Activated CD4-positive, CD25-positive, alpha-beta regulatory T cell (primary cell): ENCODE measurements at places on chromosomes 2 and 18.

GRCh38 chr2:241489733-241490680 lies 18.4 kb downstream of the STK25 start:
- no peak for DNase-seq

GRCh38 chr2:38933653-38934052 lies 44.0 kb downstream of the ARHGEF33 start:
- DNase-seq: no peak

- no peak for DNase-seq
Measured at GRCh38 chr2:214549946-214550345, 139.1 kb downstream of the VWC2L start.

- no peak for DNase-seq
Measured at GRCh38 chr2:58604096-58604495, 363.0 kb upstream of the FANCL start.

DNA sequence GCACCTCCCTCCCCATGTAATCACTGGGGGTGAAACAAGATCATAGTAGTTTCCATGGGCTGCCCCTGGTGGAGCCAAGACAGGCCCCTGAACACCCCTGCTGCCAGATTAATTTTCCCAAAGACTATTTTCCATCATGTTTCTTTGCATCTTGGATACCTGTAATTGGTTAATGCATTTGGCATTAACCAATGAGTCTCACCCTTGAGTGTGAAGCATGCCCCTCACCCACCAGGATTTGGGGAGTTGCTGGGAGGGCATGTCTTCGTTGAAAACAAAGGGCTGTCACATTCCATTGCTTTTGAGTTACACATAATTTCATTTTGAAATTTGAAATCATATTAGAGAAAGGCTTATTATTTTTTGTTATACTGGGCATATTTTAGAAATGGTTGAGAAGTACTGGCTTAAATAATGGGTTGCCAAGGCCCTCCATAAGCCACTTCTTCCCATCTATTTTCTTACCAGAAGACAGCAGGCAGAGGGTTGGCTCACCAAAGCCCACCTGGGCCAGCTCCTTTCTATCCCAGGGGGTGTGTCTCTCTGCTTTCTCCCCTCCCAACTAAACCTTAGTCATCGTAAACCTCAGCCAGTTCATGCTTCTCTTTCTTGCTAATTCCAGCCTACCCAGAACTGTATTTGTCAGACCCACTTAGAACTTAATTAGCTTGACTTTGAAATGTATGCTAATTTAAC lies 51.8 kb downstream of the ATIC start:
- DNase-seq: no peak
